Activated naive CD8-positive, alpha-beta T cell treated with anti-CD3 and anti-CD28 coated beads, Interleukin-2, amount 50 U/mL, for 24 hours (primary cell): ENCODE measurements at places on chromosomes 13 and 19.

DNA sequence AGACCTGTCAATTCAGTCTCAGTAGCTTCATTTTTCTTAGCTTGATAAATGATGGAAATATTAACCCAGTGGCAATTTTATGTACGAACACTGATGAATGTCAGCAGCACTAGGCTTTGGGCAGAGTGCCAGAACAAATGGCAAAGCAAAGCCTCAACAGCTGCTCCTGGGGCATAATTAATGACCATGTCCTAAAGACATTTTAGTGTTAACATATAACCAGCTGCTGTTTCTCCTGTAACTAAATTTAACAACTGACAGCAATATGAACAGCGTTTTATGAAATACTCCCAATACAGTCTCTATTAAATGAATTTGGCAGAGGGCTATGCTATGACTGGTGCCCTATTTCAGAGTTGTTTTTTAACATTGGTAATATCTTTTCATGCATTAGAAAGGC is 47.1 kb downstream of the ZNF568 start:
- no peak for DNase-seq

DNA sequence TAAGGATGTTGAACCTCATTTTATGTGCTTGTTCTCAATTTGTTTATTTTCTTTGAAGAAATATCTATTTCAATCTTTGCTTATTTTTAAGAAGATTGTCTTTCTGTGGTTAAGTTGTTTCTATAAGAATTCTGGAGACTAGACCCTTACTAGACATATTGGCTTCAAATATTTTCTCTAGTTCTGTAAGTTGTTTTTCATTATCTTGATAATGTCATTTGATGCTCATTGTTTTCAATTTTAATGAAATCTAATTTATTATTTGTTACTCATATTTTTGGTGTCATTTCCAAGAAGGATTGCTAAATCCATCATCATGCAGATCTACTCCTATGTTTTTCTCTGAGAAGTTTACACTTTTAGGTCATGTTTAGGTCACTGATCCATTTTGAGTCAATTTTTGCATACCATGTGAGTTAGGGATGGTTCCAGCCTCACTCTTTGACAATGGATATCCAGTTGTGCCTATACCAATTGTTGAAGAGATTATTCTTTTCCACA is 874.8 kb upstream of the SLITRK6 start:
- DNase-seq: no peak

DNA sequence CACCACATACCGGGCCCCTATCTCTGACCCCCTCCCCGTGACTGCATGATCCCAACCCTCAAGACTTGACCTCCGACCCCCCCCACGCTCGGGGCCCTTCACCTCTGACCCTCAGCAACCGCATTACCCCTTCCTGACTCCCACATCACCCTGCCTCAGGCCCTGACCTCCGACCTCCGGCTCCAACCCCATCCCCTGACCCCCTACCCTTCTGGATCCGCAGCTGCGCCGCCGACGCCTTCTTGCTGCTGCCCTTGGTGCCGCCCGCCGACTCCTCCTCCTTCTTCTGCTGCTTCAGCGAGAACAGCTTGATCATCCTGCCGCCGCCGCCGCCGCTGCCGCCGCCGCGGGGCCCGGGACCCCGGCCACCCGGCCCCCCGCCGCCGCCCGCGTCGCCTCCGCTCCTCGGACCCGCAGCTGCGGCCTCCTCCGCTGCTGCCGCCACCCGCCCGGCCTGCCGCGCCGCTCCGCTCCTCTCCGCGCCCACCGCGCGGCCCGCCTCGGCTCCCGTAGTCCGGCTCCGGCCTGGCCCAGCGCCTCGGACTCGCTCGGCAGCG is at the start of gene UBE2M:
Gene UBE2M (minus strand): TSS at position 546 of the 557 bp plus-strand sequence. CDS start 230 bp downstream, at position 316.
- DNase-seq: no peak

- DNase-seq: no peak
Measured at GRCh38 chr13:109615721-109616420, 170.5 kb downstream of the IRS2 start.

DNA sequence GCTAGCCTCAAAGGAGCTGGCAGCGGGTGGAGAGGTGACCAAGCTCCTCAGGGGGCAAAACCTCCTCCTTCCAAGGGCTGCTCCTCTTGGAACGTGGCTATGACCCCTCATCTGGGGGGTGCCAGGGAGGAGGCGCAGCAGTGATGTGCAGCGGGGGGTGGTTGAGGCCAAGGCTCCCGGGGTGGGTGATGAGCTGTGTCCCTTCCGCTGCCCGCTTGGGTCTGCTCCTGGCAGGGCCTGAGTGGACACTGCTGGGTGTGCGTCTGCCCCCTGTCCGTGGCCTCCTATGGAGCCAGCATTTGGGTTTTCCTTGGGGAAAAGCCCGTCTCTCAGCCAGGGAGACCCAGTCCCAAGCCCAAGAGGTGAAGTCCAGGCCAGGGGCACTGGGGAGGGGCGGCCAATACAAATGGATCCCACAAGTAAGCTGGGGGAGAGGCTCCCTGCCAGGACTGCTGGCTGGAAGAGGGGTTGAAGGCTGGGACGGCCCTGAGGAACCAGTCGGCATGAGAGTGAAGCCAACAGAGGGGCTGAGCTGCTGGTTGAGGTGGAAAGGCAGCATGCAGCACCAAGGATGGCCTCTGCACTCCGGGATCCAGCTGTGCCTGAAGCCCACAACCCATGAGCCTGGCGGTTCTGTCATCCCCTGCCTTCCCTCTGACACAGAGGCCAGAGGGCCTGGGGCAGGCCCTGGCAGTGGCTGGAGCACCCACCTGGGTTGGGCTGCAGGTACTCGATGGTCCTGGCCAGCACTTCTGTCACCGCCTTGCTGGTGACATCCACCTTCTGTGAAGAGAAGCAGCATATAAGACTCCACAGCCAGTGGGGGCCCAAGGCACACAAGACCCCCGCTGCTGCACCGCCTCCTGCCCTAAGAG is 22.7 kb downstream of the MPND start:
- no peak for DNase-seq
